Cortex of kidney (tissue), 1 donor: ENCODE measurements at places on chromosomes 2 and 18.

DNA sequence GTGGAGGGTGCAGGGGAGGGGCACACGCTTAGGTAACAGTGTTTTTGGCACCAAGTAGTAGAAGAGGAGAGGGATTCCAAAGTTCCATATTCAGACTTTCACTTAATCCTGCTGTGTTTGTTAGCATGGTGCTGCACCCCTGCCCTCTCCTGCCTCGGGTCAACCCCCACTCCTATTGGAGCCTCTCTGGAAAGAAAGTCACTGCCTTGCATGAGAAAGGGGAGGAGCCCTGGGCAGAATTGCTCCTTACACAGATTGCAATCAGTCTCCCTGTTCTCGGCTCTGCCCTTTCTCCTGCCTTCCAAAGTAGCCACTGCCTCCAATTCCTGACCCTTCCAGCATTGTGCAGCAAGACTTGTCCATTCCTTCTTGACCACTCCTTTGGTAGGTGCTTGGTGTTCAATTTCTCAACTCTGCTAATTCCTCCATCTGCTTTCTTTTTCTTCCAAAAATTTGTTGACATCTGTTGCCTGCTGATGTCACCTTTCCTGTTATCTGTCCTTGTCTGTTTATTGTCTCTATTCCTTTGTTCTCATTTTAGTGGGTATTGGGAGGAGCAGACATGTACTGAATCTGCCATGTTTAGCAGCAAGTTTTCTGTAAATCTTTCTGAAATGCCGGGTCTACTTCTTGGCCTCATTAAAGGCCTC is 225.4 kb downstream of the LOXHD1 start:
- DNase-seq = no peak

GRCh38 chr2:1501991-1502390 is 88.7 kb downstream of the TPO start:
- no peak for DNase-seq

DNA sequence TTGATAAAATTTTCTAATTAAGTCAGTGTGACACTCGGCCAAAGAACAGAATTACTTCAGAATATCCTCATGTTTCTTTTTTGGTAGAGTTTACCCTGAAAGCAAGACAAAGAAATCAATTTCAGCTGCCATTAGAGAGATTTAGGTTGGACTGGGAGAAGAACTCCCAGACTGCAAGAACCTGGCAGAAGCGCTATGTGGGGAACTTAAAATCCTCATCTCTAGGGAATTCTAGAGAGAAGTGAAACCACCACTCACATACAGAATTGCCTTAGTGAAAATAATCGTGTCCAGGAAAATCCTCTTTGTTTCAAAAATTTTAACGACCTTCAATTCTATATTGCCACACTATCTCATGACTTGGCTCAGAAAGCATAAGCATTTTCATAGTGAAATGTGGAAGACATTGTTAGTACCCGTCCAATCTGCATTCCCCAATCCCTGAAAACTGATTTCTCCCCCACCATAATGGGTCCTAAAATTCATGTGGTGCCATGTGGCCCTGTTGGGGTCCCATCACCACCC is 297.3 kb upstream of the MEIS1 start:
- DNase-seq = no peak

- DNase-seq = no peak
Observed at GRCh38 chr2:190646780-190647522, 1.9 kb upstream of the NAB1 start.
